B cell (primary cell): ENCODE measurements at places on chromosomes 16 and 17. TPM values are rescaled to one million over a fixed set of nuclear protein-coding genes. Genes with fewer than 3 reads are reported as not detected.

DNA sequence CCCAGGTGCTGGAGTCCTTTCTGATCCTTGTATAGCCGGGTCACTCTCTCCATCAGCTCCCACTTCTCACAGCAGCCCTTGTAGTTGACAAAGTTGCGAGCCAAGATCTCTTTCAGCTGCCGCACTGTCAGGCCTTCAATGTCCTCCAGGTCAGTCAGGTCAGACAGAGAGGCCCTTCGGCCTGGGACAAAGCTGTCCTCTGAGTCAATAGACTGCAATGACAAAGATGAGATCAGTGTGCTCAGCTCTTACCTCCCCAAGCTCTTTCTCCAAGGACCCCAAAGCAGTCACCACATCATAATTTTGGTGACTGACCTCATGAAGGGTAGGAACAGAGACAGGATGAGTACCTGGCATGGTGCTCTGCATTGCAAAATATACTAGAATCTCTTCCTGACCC, 36.1 kb downstream of the LIG3 start:
- no peak for DNase-seq

DNA sequence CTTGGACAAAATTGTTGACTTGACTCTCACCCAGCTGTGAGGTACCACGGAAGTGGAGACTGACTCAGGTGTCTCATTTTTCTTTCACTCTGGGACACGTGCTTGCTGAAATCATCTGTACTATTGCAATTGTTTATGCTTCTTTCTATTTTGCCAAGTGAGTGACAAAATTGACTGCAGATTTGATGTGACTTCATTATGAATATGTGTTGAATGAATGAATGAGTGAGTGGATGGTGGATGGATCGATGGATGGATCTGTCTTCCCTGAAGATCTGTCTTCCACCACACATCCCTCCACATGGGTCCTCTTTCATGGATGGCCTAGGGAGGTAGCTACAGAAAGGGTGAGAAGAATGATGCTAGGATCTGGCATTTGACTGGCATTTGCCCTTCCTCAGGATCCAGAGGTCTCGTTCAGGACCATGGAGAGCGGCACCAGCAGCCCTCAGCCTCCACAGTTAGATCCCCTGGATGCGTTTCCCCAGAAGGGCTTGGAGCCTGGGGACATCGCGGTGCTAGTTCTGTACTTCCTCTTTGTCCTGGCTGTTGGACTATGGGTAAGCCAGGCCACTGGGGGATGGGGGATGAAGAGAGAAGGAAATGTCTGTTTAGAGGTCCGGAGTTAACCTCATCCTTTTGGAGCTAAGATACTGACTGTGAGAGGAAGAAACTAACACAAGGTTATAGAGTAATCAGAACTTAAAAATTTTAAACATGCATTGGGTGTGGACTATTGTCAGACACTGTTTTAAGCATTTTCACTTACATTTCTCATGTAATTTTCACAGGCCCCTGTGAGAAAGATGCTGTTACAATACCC, 12.7 kb downstream of the SLC5A11 start:
- DNase-seq = peak; percentile 39

CLEC3A gene
- total RNA-seq = not detected in 2 replicates

DNA sequence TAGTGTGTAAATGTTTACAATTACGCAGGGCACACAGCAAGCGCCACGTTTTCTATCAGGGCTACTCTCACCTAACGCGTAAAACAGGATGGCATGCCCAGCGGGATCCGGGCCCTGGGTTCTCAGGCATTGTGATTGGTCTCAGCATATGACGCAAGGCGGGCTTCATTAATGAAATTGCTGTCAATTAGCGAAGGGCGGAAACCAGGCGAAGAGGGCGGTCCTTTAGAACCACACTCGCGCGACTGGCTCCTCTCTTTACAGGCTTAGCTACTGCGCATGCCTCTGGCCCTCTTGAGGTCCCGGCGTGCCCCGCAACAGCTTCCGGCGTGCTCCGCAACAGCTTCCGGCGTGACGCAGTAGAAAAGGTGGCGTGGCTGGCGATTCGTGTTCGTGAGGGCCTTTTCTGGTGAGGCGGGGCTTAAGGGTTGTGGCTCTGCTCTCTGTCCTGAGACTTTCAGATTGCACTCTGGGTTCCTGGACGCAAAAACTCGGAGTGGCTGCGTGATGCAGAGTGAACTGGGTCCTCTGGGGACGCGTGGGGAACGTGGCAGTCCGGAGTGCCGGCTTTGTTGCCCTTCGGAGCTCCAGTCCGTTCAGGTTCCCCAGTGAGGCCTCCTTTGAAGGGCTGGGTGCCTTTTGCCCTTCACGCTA, 9.2 kb downstream of the OR2C1 start:
- peak; percentile 92 for DNase-seq

DNA sequence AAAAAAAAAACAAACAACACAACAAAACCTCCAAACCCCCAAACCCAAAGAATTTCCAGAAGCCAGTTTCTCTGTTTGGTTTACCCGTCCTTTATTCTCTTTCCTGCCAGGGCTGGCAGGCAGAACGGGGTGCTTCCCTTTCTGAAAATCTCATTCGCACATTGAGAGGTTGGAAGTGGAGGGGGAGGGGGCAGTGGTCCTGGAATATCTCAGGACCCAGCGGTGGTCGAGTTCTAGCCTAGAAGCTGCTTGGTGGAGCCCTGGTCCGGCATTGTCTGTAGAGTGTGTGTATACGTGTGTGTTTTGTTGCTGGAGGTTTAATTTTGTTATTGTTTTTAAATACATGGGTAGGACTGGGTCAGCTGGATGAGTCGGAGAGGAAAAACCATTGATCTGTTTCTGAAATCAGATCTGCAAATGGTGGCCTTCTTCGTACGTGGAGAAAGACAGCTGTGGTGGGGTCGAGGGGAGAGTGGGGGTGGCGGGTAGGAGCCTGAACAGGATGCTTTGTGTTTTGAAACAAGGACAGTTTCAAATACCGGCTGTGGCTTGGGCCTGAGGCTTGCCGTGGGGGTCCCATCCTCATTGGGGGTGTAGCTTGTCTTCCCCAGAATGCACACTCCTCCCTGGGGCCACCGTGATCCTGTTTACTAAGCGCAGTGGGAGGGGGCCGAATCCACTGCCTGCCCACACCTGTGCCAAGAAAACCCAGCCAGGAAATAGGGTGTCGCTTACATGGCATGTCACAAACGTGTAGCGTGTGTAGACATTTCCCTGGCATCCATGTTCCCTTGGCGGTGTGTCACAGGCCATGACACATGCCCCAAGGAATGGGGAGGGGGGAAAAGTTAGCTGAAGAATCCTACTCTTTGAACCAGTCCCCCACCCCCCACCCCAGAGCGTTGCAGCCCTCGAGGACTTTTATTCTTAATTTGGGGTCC, 1.6 kb downstream of the CMIP start:
- peak; percentile 42 for DNase-seq

GRCh38 chr16:1221628-1222552, 3.2 kb downstream of the TPSG1 start:
- no peak for DNase-seq

DNA sequence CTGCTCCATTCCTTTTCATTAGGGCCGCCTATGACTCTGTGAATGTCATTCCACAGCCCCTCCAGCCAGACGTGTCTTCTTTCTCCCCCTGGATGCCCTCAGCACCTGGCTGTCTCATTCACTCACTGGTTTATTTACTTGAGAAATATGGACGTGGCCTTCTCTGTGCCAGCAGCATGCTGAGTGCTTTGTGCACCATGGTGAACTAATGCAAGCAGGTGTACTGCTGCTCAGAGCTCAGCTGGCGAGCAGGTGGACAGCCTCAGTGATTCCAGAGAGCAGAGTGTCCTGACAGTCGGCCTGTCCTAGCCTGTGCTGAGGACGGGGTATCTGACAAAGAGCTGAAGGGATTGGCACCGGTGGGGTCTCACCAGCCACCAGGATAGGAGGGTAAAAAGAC, 96.7 kb downstream of the GNAO1 start:
- no peak for DNase-seq

DNA sequence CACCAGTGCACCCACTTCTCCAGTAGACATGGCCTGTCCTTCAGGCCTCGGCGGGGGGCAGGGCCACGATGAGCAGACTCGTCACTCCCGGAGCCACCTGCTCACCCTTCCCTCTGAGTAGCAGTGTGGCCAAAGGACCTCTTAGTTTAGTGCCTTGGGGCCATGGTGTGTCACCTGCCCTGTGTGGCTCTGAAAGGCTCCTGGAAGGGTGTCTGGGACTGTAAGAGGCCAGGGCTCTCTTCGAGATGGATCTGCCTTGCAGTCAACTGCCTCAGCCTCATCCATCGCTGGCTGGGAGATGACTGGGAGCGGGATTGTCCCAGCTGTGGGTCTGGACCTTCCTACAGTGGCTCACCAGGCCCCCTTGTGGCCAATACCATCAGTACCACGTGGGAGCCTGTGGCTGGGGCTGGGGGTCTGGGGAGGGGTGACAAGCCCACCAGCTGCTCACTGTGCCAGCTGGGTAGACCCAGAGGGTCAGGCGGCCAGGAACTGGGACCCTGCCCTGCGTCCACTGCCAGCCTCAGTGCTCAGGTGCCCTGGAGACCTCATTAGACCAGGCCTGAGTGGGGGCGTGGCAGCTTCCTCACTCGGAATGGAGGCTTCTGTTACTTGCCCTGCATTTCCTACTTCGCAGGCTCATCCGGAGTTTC, 133.4 kb downstream of the OR1D5 start:
- peak; percentile 47 for DNase-seq

DNA sequence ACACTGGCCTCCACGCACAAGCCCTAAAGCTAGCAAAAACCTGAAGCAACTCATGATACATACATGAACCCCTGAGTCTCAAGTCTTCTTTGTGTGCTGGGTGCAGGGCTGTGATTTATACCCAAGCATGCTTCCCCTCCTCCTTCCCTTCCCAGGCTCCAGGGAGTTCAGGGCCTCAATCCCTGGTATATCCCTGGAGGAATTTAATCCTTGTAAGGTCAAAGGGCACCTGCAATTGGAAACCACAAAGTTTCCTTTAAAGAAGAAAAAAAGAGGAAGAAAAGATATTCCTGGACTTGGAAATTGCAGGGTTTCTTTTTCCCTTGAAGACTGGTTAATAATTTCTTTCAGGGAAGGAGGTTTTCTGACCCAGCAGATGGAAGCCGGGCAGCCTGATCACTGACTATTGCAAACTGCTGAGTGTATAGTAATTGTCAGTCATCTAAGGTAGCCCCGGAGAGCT, 182.3 kb downstream of the AATF start:
- DNase-seq = no peak

DNA sequence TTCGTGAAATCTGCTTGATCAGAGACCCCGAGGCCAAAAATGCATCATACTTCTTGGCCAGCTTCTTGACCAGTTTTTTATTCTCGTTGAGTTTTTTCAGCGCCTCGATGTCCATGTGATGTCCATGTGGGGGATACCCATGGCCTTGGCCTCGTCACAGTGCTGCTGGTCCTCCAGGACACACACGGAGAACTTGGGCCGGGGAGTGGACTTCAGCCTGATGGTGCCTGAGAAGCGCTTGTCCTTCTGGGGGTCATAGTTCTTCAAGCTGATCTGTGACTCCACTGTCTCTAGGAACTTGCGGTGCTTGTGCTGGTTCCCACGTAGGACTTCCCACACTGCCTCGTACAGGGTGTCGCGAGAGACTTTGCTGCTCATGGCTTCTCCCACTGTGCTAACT, 16.7 kb downstream of the COX4I1 start:
- no peak for DNase-seq

OR3A2 gene
- 1.3 and 1.9 TPM in 2 replicates for total RNA-seq

DNA sequence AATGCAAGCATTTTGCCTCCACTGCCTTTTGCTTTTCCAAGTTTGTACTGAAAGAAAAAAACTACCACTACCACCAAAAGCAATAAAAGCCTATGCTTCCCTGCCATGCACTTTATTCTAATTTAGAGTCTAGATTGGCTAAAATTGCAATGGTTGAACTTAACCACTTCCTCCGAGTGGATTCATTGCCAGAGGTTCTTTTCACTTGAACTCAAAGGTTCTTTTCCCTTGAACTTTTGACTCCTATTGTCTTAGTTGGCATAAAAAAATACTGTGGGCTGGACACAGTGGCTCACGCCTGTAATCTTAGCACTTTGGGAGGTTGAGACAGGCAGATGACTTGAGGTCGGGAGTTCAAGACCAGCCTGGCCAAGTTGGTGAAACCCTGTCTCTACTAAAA, 319.8 kb upstream of the GOT2 start:
- no peak for DNase-seq

DNA sequence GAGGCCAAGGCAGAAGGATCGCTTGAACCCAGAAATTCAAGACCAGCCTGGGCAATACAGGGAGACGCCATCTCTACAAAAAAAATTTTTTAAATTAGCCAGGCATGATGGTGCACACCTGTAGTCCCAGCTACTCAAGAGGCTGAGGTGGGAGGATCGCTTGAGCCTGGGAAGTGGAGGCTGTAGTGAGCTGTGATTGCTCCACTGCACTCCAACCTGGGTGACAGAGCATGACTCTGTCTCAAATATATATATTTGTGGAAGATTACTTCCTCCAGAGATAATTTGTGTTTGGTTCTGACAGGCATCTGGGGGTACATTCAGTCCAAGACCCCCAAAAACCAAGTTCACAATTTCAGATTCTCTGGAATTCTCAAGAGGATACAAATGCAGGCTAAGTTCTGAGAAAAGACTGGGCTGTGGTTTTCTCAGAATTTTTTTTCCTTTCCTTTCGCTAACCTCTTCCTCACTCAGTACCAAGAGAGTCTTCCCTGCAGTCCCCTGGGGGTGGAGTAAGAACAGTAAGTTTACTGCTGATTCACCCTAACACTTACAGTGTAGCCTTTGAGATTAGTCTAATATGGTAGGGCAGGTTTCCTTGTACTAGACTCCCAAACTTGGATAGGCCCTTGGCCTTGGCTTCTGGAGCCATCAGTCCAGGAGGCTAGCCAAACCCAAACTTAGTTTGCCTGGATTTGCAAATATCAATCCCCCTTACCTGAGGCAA, 15.1 kb downstream of the GSDMB start:
- DNase-seq = no peak

DNA sequence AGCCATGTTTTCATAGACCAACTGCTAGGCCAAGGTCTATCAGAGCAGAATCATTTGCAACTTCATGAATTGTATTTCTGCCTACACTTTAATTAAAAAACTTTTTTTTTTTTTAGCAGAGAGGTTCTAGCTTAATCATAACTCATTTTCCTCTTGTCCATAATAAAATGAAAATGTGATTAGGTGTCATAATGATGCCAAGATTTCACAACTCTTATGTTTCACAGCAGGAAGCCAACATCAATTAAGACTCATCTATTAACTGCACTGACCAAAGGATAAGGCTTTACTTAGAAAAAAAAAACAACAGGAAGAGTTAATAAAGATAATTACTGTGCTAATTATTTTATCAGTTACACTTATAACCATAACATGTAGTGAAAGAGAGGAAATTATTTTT, 18.9 kb upstream of the RNF43 start:
- no peak for DNase-seq

DNA sequence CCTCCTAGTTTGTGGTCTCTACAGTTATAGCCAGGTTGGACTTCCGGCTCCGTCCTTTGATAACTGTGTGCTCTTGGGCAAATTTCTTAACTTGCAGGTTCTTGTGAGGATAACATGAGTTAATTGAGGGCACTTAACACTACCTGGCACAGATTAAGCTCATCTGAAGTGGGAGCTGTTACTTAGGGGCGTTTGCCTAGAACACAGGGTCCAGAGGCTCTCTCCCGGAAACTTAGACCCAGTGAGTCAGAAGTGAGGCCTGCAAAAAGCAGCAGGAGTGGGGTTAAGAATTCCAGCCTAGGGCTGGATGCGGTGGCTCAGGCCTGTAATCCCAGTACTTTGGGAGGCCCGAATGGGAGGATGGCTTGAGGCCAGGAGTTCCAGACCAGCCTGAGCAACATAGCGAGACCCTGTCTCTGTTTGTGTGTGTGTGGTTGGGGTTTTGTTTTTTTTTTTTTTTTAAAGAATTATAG, 1.4 kb downstream of the MVP start:
- no peak for DNase-seq
